ENCODE measurements at places on chromosomes 5 and 9.
A peak's percentile ranks its signal among the peaks of the same experiment; 100 is the strongest.

- DNase-seq: no peak
Observed at GRCh38 chr9:125854553-125855275, 107.5 kb downstream of the PBX3 start.

- no peak for DNase-seq
Observed at GRCh38 chr5:124260921-124261515, 485.4 kb downstream of the ZNF608 start.

- DNase-seq: no peak
Observed at GRCh38 chr5:142872217-142872616, 102.0 kb downstream of the ARHGAP26 start.

- DNase-seq: no peak
Observed at GRCh38 chr5:71882826-71883741, 164.0 kb downstream of the CARTPT start.

GRCh38 chr5:122877518-122877917 lies 32.1 kb downstream of the SNX24 start:
- no peak for DNase-seq

DNA sequence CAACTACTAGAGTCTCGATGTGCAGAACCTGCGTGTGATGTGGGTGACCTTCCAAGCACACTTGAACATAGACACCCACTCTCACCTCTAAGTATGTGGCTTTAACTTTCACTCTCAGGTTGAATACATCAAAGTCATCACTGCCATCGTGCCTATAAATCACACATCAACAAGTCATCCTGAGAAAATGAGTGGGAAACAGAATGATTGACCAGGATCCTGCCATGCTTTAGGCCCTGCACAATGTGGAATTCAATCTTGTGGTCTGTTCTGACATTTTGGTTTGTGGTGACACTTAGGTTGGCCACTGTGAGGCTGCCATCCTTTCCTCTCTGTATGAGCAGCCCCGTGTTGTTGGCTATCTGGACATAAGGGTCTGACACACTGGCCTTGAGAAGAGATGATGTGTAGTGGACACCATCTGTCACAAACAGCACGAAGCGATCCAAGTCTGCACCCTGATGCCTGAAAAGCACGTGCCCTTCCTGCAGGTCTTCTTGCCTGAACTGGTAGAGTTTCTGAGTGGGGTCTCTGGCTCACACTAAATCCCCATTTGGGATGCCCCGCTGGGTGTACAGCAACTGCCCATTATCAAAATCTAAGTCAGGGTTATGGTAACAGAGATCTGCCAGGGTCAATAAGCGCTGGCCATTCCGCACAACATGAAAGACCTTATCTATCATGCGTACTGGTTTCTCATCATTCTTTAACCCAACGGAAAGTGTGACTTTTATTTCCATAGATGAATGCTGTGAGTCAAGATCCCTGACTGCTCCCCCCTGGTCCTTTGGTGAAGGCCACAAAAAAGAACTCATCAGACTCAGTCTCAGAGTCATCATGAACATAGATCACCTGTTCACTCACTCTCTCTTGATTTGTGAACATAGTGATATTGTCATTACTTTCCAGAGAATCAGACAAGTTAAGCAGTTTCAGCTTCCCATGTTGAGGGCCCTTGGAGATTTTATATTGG lies 116.6 kb downstream of the ESM1 start:
- DNase-seq: no peak

DNA sequence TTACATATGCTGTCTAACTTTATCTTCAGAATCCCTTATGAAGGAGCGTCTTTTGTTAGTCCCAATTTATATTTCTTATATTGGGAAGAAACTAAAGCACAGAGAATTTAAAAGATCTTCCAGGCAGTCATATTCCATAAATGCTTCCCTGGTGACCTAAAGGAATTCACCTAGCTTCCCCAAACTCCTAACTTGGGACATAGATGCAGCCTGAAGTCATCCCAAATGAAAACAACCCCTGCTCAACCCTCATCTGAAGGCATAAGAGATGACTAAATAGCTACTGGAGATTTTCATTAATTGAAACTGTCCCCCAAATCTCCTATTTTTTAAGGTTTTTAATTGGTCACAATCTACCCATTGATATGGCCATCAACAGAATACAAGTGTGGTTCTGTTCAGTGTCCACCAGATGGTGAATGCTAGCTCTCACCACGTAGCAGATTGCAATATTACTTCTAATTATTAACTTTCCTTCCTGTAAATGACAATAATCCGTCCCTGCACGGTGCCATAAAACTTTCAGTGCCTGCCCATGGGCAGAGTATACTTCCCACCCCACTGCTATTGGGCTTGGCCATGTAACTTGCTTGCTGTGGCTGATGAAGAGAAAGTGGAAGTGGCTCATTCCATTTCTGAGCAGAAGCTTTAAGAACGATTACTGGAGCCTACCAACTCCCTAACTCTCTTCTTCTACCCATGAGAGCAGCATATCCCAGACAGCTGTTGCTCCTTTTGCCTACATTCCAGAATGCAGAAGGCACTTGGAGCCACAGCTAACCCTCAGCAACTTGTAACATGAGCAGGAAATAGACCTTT lies 18.7 kb downstream of the PRUNE2 start:
- DNase-seq: no peak

DNA sequence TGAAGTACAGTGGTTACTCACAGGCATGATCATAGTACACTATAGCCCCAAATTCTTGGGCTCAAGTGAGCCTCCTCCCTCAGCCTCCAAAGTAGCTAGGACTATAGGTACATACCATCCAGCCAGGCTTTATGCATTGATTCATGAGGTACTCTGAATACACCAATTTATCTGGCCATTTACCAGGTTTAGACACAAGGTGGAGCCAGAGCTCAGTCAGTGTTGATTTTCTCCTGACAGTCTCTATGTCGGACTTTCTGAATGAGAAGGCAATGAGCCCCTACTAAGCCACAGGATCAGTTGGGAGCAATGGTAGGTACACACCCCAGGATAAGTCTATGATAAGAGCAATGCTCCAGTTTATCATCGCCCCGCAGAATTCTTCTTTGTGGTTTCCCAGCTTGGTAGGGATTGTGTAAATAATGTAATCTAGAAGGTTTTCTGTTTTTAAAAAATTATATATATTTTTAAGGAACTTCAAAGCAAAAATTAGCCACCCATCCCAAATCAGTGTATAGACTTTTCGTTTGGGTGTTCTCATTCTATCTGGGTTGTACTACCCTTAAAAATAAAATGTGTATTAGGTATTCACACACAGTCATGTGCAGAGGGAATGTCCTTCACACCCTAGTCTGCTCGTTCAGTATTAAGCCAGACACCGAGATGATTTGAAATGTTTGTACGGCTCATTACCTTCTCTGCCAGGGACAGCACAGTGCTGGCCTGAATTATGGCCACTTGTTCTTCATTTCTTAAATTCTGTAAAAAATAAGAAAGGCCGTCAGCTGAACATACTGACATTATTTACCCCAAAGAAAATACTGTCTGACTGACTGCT lies 118.4 kb upstream of the DPYSL3 start:
- DNase-seq: peak; percentile 76

GRCh38 chr9:683509-684021 lies 157.9 kb upstream of the DMRT1 start:
- DNase-seq: no peak

DNA sequence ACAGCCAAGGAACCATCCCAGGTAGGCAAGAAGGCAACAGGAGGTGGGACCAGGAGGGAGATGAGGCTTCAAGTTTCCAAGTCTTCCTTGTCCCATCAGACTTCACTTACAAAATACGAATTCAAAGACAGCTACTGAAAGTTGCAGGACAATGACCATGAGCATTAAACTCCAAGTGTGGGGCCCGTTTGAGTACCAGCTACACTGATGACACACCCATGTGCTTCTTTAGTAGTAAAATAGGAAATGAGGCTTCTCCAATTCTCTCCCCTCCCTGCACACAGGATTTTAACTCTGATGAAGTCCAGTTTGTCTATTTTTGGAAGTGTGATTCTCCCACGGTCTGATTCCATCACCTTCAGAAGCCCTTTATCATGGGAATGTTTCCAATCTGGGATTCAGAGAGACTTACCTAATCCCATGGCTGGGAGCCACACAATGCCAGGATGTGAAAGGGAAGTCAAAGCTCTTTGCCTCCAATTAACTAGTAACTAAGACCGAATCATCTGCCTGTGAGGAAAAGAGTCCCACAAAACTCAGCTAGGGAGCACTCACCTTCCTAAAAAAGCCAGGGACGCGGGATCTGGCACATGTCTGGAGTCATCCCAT lies 222.8 kb upstream of the MSX2 start:
- no peak for DNase-seq

DNA sequence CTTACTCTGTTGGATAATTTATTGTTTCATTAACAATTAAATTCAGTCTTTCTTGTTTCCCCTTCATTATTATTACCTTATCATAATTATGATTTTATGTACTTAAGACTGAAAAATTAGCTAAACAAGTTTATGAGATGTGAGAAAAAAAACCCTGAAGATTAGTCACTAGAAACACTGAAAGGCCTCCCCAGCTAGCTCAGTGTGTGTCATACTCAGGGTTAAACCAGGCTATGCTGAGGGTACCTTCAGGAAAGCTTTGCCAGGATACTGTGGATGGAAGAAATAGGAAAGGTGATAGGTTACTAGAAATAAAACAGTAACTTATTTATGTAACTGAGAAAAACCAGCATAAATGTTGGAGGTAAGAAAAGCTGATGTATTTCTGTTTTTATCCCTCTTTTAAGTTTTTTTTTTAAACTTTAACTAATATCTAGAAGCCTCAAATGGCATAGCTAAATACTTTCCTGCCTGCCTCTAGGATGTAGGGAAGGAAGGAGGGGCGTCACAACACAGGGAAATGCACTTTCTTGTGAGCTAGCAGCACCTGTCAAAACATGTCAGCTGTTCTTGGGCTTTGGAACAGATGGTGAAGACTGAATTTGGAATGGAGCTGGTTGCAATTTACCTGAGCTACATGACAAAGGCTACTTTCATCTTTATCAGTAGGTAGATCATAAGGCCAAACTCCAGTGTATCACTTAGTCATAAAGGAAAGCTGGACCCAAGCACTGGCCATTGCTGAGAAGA lies 24.2 kb downstream of the NMRK1 start:
- no peak for DNase-seq

GRCh38 chr9:90854637-90855175 lies 53.1 kb downstream of the SYK start:
- DNase-seq: no peak

DNA sequence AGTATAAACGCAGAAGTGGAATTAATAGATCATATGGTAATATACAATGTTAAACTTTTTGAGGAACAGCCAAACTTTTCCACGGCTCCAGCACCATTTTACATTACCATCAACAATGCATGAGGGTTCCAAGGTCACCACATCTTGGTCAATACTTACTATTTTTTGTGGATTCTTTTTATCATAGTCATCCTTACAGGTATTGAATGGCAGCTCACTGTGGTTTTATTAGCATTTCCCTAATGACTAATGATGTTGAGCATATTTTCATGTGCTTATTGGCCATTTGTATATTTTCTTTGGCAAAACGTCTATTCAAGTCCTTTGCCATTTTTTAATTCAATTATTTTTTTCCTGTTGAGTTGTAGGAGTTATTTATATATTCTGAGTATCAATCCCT lies 14.1 kb upstream of the RAPGEF6 start:
- DNase-seq: no peak

DNA sequence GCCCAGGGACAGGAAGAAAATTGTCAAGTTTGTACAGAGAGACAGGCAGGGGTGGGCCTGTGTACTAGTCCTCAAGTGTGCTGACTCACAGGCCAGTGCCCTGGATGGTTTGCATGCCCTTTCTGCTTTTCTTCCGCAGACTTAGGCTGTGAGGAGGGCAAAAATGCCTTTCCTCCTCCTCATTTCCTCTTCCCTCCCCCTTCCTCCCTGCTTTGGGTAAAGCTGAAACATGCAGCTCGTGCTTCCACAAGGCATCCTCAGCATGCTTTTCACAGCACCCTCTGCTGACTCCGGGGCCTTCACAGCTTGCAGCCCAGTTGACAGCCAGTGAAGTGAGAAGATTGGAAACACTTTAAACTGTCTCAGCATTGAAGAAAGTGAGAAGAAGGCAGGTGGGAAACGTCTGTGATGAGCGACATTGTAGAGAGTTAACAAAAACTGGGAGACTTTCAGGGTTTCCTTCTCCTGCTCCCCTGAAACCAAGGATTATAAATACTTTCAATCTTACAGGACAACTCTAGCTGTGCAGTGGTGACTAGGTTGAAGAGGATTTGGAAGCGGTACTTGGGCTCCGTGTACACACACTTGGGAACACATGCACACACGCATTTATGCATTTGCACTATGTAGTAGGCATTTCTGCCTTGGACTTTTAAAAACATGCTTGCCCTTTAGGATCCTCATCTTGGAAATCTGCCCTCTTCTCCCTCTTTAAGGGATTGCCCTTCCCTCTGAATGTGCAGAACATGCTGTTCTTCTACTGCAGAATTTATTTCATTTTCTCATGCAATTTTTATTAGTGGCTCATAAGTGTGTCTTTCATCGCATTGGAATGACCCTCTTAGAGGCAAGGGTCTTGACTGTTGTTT lies 138.8 kb downstream of the GRIA1 start:
- DNase-seq: no peak
